ENCODE measurements at places on chromosomes 5 and 9. TPM values are rescaled to one million over a fixed set of nuclear protein-coding genes. Genes with fewer than 3 reads are reported as not detected.

Gene ZNF782
- total RNA-seq, result 3.7 TPM

Gene FYB1
- total RNA-seq, result 4.9 TPM

Gene ZNF879
- total RNA-seq, result 6.4 TPM

Gene TMEM215
- not detected for total RNA-seq

Gene CAVIN4
- 50.9 TPM for total RNA-seq

Gene CDC20B
- total RNA-seq, result not detected

Gene TERT
- not detected for total RNA-seq

Gene ABCA2
- total RNA-seq, result 29.9 TPM

Gene PCDHB7
- 0.55 TPM for total RNA-seq

Gene CCIN
- not detected for total RNA-seq

Gene GLDC
- total RNA-seq, result not detected

Gene CDH10
- not detected for total RNA-seq

Gene SH3GL2
- 7.3 TPM for total RNA-seq

Gene PAEP
- total RNA-seq, result not detected

Gene SLC36A2
- total RNA-seq, result 0.16 TPM

Gene FOXE1
- not detected for total RNA-seq

Gene SPRY4
- total RNA-seq, result 10.2 TPM

Gene DMRT2
- not detected for total RNA-seq

Gene CAMK2A
- 19.4 TPM for total RNA-seq

Gene CARTPT
- total RNA-seq, result not detected

DNA sequence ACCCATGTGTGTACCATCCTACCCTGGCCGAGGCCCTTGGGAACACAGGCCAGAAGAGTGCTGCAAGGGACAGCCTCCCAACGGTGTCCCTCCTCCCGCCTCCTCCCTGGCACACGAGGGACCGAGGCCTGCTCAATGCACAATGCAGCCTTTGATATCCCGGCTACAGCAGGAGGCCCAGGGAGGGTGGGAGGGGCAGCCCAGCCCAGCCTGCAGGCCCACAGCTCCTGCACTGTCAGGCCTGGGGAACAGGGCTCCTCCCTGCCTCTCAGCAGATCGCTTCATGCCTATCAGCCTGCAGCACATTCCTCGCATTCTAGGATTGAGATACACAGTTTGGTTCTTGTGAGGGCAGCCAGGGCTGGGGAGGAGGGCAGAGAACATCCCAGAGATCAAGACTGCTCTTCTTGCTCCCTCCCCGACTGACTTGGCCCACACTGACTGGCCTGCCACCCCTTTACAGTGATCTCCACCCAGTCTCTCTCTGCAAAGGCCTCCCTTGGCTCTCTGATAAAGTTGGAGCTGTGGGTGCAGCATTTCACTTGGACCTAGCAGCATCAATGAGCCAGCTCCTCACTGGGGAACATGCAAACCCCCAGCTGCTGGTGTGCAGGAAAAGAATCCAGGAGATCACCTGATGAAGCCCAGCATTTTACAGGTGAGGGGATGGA lies at the start of gene SH3TC2:
Gene SH3TC2, minus strand, starts transcription at position 46 of the 671 bp plus-strand sequence. Its CDS starts 40 bp downstream, at position 6.
- peak; percentile 64 for DNase-seq
- peak within 1 kb of the TSS; percentile 93 for H3K27ac ChIP-seq
- H3K36me3 ChIP-seq, result no peaks in the 10 kb centered on the region
- peak within 1 kb of the TSS; percentile 40 for H3K4me3 ChIP-seq

GRCh38 chr9:89375191-89375760 lies 57.0 kb downstream of the SECISBP2 start:
- no peak for DNase-seq
- no peaks in the 10 kb centered on the region for H3K4me1 ChIP-seq
- H3K27me3 ChIP-seq, result no peaks in the 10 kb centered on the region

GRCh38 chr5:38369692-38370091 lies 111.3 kb downstream of the EGFLAM start:
- no peaks in the 10 kb centered on the region for H3K27me3 ChIP-seq
- no peak overlapping the region for H3K4me3 ChIP-seq
- DNase-seq, result no peak
- H3K36me3 ChIP-seq, result no peaks in the 10 kb centered on the region
- no peaks in the 10 kb centered on the region for H3K4me1 ChIP-seq
- peak overlapping the region; percentile 73 for H3K27ac ChIP-seq

DNA sequence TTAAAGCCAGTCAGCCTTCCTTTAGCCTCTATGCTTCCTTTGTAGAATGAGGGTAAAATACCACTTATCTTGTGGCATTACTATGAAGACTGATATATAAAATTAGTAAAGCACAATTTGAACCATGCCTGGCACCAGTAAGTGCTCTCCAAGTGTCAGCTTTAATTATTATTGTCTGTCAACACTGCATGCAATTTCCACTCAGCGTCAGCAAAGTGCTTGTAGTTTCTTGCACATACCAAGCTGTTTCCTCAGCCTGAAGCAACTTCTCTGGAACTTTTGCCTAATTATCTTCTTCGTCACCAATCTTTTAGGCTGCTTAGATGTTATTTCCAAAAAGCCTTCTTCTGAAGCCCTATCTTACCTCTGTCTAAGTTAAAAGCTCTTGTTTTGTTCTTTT lies 177.3 kb downstream of the CDC42SE2 start:
- peaks cover 85% of the 10 kb centered on the region for H3K36me3 ChIP-seq
- no peak overlapping the region for H3K27ac ChIP-seq
- H3K4me3 ChIP-seq, result no peak overlapping the region
- DNase-seq, result no peak

GRCh38 chr9:3875361-3876132 lies 349.7 kb upstream of the RFX3 start:
- no peak overlapping the region for H3K27ac ChIP-seq
- no peaks in the 10 kb centered on the region for H3K36me3 ChIP-seq

DNA sequence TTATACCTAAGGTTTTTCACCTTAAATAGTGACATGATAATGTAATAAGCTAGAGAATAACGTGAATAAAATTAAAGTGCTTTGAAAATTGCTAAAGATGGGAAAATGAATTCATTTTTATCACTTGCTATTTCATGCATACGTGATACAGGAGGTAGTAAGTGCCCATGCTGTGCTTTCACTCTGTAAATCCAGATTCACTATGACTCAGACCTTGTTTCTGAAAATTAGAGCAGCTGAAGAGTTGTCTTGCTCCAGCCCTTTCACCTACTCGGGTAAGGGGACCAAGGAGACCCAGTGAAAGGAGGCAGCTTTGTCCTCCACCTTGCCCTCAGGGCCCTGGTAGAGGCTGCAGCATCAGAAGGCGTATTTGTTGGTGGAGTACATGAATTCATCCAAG lies 87.9 kb downstream of the ANKH start:
- DNase-seq, result no peak
- no peak overlapping the region for H3K27ac ChIP-seq
- no peaks in the 10 kb centered on the region for H3K27me3 ChIP-seq
- H3K36me3 ChIP-seq, result no peaks in the 10 kb centered on the region
- no peak overlapping the region for H3K4me3 ChIP-seq

- H3K27ac ChIP-seq, result no peak overlapping the region
- H3K4me3 ChIP-seq, result no peak overlapping the region
- H3K27me3 ChIP-seq, result no peaks in the 10 kb centered on the region
- no peaks in the 10 kb centered on the region for H3K36me3 ChIP-seq
Measured at GRCh38 chr9:5593904-5594303, 35.0 kb upstream of the RIC1 start.

GRCh38 chr9:69621730-69622460 lies 50.3 kb downstream of the APBA1 start:
- DNase-seq, result no peak
- H3K36me3 ChIP-seq, result no peaks in the 10 kb centered on the region
- peaks cover 7% of the 10 kb centered on the region for H3K4me1 ChIP-seq
- no peak overlapping the region for H3K4me3 ChIP-seq
- H3K27ac ChIP-seq, result no peak overlapping the region

GRCh38 chr5:177470759-177471536 lies 2.5 kb downstream of the DBN1 start:
- no peak for DNase-seq
- peaks cover 18% of the 10 kb centered on the region for H3K36me3 ChIP-seq
- peak overlapping the region; percentile 92 for H3K27ac ChIP-seq
- H3K27me3 ChIP-seq, result peaks cover 90% of the 10 kb centered on the region

GRCh38 chr5:110087829-110088228 lies 398.1 kb downstream of the MAN2A1 start:
- no peak overlapping the region for H3K27ac ChIP-seq
- H3K4me3 ChIP-seq, result no peak overlapping the region
- DNase-seq, result no peak
- H3K4me1 ChIP-seq, result no peaks in the 10 kb centered on the region
- H3K36me3 ChIP-seq, result no peaks in the 10 kb centered on the region

DNA sequence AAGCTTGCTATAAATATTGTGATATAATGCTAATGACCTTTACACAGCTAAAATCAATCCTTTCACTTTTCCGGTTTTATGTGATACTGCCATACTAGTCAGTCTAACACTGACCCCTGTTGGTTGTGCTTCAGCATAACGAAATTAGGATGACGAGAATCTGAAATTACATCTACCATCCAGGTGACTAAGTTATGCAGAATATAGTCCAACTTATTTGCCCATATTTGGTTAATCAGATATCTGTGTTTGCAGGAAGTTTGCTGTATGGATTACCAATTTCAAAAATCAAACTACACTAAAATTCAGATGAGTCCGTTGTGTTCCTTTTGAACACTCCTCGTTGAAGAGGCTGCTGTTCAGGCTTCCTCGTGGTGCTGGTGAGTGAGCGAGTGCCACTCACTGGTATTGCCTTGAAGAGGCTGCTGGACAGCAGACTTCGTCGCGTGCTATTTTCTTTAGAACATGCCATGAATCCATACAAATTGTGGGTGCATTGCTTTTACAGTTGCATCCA lies 32.5 kb downstream of the TENT4A start:
- H3K27me3 ChIP-seq, result no peaks in the 10 kb centered on the region
- no peak overlapping the region for H3K4me3 ChIP-seq
- peak overlapping the region; percentile 64 for H3K27ac ChIP-seq
- H3K36me3 ChIP-seq, result peaks cover 61% of the 10 kb centered on the region
- H3K4me1 ChIP-seq, result peaks cover 12% of the 10 kb centered on the region
- no peak for DNase-seq

DNA sequence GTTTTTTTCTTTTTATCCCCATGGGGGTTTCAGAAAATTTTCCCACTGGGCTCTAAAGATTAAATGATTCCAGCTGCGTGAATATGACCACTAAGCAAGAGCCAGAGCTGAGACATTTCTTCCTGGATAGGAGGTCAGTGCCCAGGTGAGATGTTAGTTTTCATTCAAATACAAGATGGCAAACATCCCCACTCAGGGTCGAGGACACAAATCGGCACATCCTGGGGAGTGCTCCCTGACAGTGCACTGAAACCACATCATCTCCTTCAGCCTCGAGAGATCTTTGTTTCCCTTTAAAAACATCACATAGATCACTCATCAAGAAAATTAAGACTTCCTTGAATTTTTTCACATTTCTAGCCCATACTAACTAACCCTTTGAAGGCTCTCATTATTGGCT lies 273.2 kb upstream of the PANK3 start:
- peaks cover 5% of the 10 kb centered on the region for H3K4me1 ChIP-seq
- H3K36me3 ChIP-seq, result no peaks in the 10 kb centered on the region
- DNase-seq, result no peak

DNA sequence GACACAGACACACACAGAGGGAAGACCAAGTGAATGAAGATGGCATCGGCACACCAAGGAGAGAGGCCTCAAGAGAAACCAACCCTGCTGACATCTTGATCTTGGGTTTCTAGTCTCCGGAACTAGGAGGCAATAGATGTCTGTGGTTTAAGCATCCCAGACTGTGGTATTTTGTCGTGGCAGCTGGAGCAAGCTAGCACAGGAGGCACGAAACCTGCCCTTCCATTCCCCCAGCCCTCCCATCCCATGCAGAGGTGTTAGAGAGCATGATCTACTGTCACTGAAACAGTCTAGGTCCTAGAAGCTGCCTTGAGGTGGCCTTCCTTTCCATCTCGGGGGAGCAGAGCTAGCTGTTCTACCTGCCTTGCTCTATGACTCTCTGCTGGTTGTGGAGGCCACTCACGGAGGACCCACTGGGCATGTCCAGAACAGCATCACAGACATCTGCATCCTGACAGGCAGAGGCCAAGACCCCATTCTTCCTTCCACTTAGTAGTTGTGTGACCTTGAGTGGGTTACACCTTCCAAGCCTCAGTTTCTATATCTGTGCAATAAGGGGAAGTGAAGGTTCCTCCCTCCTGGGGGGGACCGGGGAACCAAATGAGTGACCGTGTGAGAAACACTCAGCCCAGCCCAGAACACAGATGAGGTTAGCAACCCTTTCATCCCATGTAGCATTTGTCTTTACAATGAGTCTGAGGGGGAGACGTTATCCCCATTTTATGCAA lies 134.3 kb upstream of the BOD1 start:
- no peaks in the 10 kb centered on the region for H3K27me3 ChIP-seq

- DNase-seq, result no peak
- no peak overlapping the region for H3K4me3 ChIP-seq
- no peaks in the 10 kb centered on the region for H3K27me3 ChIP-seq
- H3K27ac ChIP-seq, result no peak overlapping the region
- no peaks in the 10 kb centered on the region for H3K36me3 ChIP-seq
- H3K4me1 ChIP-seq, result peaks cover 52% of the 10 kb centered on the region
Measured at GRCh38 chr5:1137567-1138444, 25.9 kb upstream of the SLC12A7 start.

- H3K36me3 ChIP-seq, result no peaks in the 10 kb centered on the region
- H3K4me1 ChIP-seq, result peaks cover 92% of the 10 kb centered on the region
- peak overlapping the region; percentile 85 for H3K27ac ChIP-seq
- H3K4me3 ChIP-seq, result no peak overlapping the region
Measured at GRCh38 chr5:149762958-149763630, 33.0 kb downstream of the PPARGC1B start.

DNA sequence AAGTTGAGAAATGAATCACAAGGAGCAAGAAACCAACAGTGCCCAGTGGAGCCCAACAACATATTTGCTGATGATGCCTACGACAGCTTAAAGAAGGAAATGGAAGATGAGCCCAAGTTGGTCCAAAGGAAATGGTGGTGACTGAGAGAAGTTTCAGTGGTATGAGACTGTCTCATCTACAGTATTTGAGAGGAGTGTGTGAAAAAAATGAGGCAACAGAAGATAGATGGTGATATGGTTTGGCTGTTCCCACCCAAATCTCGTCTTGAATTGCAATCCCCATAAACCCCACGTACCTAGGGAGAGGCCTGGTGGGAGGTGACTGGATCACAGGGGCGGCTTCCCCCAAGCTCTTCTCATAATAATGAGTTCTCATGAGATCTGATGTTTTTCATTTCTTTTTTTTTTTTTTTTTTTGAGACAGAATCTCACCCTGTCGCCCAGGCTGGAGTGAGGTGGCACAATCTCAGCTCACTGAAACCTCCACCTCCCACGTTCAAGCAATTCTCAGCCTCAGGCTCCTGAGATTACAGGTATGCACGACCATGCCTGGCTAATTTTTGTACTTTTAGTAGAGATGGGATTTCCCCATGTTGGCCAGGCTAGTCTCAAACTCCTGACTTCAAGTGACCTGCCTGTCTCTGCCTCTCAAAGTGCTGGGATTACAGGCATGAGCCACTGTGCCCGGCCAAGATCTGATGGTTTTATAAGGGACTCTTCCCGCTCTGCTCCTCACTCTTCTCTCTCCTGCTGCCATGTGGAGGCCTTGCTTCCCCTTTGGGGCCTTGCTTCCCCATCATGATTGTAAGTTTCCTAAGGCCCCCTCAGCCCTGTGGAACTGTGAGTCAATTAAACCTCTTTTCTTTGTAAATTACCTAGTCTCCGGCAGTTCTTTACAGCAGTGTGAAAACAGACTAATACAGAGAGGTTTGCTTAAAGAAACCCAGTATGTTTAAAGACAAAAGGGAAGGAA lies 30.2 kb downstream of the EFCAB9 start:
- H3K4me1 ChIP-seq, result no peaks in the 10 kb centered on the region
- no peak overlapping the region for H3K27ac ChIP-seq
- H3K36me3 ChIP-seq, result peaks cover 15% of the 10 kb centered on the region
- H3K27me3 ChIP-seq, result no peaks in the 10 kb centered on the region
- no peak overlapping the region for H3K4me3 ChIP-seq
- no peak for DNase-seq

GRCh38 chr5:159663986-159664385 lies 252.3 kb upstream of the ADRA1B start:
- DNase-seq, result no peak
- no peaks in the 10 kb centered on the region for H3K36me3 ChIP-seq
- H3K27ac ChIP-seq, result no peak overlapping the region
- no peaks in the 10 kb centered on the region for H3K4me1 ChIP-seq
